ENCODE measurements at places on chromosomes 6 and 20.

GRCh38 chr6:153328194-153328593 lies 197.1 kb upstream of the RGS17 start:
- peaks cover 12% of the 10 kb centered on the region for H3K27me3 ChIP-seq
- no peaks in the 10 kb centered on the region for H3K36me3 ChIP-seq
- 0 out of 2 replicates have a peak, but pooled peaks cover 4% of the 10 kb centered on the region for H3K4me1 ChIP-seq
- H3K27ac ChIP-seq: no peak overlapping the region
- no peak for DNase-seq

DNA sequence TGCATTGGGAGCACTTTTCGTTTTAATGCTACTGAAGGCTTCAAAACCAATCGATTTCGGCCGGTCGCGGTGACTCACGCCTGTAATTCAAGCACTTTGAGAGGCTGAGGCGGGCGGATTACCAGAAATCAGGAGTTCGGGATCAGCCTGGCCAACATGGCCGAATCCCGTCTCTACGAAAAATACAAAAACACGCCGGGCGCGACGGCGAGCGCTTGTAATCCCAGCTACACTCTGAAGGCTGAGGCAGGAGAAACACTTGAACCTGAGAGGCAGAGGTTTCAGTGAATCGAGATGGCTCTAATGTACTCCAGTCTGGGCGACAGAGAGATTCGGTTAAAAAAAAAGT lies 58.4 kb downstream of the TRIM38 start:
- peak overlapping the region; percentile 93 for H3K27ac ChIP-seq
- no peaks in the 10 kb centered on the region for H3K36me3 ChIP-seq
- H3K4me3 ChIP-seq: peak overlapping the region; percentile 60
- H3K4me1 ChIP-seq: peaks cover 22% of the 10 kb centered on the region
- DNase-seq: peak; percentile 72
- H3K27me3 ChIP-seq: no peaks in the 10 kb centered on the region

DNA sequence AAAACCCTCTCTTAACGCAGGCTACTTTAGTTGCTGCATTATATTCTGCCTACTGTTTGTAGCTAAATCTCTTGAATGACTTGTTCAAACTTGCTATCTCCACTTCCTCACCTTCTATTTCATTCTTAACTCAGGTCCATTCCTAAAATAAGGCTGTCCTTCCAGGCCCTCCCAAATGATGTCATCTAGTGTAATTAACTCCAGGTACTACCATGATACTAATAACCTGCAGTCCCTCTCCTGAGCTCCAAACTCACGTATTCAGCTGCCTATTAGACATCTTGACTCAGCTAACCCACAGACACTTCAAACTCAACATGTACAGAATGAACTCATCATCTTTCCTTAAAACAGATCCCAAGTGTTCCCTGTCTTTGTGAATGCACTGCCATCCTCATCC lies 10.5 kb upstream of the TOP1 start:
- peaks cover 36% of the 10 kb centered on the region for H3K4me1 ChIP-seq
- no peaks in the 10 kb centered on the region for H3K27me3 ChIP-seq
- no peaks in the 10 kb centered on the region for H3K36me3 ChIP-seq
- H3K27ac ChIP-seq: no peak overlapping the region
- no peak overlapping the region for H3K4me3 ChIP-seq

- no peaks in the 10 kb centered on the region for H3K27me3 ChIP-seq
- 0 out of 2 replicates have a peak, but pooled peaks cover 3% of the 10 kb centered on the region for H3K36me3 ChIP-seq
- peak; percentile 64 for DNase-seq
Observed at GRCh38 chr6:28269492-28269891, 2.5 kb downstream of the ZSCAN26 start.

DNA sequence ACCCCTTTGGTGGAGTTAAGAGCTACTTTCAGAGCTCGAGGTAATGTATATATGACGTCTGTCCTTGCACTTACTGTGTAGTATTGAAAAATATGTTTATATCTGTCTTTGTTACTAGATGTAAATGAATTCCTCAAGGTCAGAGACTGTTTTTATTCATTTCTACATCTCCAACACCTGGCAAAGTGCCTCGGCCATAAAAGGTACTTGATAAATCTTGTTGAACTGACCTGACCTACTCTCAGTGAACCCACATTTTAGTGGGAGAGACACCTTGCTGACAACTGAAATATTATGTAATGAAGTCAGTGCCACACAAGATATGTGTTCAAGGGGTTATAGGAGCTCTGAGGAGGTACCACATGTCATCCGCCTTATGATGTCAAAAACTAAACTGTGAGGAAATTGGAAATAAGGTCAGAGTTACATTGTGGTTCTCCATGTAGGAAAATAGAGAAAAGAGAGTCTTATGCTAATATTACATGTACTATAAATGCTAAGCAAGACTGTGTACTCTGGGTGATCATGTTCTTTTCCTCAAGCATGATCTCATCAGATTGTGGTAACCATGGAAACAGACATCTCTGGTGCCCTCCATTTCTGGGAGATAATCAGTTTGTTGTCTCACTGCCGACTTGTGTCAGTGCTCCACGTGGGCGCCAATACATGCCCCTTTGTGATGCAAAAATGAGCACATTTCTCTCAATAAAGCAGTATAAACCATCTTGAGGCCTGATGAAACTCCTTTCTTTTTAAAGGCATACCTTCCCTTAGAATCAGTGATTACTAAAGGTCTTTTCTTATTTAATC lies 5.7 kb upstream of the TMEM30A start:
- H3K4me1 ChIP-seq: peaks cover 6% of the 10 kb centered on the region
- no peaks in the 10 kb centered on the region for H3K27me3 ChIP-seq
- no peaks in the 10 kb centered on the region for H3K36me3 ChIP-seq

DNA sequence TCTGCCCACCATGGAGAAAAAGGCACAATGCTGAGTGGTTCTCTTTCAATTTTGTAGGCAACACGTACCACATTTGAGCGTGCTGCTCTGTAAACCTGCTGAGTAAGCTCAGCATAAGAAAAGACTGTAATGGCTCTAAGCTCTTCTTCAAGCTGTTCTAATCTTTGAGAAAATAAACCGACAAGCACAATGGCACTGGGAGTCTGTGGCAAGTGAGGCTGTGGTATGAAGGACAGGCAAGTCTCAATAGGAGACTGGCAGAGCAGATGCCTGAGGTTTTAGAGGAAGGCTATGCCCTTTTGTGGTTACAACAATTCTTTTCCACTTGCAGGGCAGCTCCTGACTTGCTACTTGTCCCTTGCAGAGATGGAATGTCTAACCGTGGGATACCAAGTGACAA lies 136.7 kb upstream of the EXOC2 start:
- no peak overlapping the region for H3K27ac ChIP-seq
- H3K4me1 ChIP-seq: peaks cover 3% of the 10 kb centered on the region
- no peak for DNase-seq
- no peaks in the 10 kb centered on the region for H3K27me3 ChIP-seq
- no peak overlapping the region for H3K4me3 ChIP-seq

DNA sequence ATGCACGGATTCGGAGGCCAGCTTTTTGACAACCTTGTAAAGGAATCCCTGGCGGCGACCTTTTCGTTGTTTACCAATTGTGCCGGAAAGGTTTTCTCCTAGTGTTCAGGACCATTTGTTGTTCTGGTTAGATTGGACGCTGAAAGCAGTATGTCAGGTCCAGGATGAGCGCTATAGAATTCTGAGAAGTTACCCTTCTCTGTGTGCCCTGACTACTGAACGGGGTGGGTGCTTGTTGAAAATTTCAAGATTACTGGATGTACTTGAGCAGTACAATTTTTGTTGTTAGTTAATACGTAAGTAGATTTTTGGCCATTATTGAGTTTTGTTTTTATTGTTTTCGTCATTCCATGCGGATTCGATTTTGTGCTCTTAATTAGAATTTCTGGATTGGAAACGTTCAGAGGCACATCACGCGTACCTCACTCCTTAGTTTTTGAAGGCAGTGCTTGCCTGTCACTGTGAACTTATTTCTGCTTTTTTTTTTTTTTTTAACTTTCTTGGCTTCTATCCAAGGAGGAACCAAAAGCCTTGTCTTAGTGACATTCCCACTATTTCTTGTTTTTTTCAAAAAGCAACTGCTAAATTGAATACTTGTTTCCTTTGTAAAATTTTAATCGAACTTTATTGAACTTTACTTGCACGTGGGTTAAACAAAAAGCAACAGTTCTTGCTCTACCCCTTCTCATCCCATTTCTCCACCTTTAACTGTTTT lies 898 bp downstream of the XRN2 start:
- DNase-seq: no peak
- H3K4me1 ChIP-seq: peaks cover 22% of the 10 kb centered on the region
- no peaks in the 10 kb centered on the region for H3K27me3 ChIP-seq
- peak overlapping the region; percentile 93 for H3K27ac ChIP-seq
- H3K36me3 ChIP-seq: peaks cover 2% of the 10 kb centered on the region

GRCh38 chr6:14211562-14211942 lies 94.0 kb downstream of the CD83 start:
- H3K27ac ChIP-seq: peak overlapping the region; percentile 4
- H3K4me3 ChIP-seq: peak overlapping the region; percentile 54
- no peaks in the 10 kb centered on the region for H3K27me3 ChIP-seq
- H3K36me3 ChIP-seq: no peaks in the 10 kb centered on the region
- DNase-seq: no peak

- no peak overlapping the region for H3K27ac ChIP-seq
- H3K27me3 ChIP-seq: no peaks in the 10 kb centered on the region
- H3K4me3 ChIP-seq: peak overlapping the region; percentile 69
- no peaks in the 10 kb centered on the region for H3K36me3 ChIP-seq
- peaks cover 22% of the 10 kb centered on the region for H3K4me1 ChIP-seq
Observed at GRCh38 chr6:145733810-145734209, 1.5 kb downstream of the EPM2A start.

DNA sequence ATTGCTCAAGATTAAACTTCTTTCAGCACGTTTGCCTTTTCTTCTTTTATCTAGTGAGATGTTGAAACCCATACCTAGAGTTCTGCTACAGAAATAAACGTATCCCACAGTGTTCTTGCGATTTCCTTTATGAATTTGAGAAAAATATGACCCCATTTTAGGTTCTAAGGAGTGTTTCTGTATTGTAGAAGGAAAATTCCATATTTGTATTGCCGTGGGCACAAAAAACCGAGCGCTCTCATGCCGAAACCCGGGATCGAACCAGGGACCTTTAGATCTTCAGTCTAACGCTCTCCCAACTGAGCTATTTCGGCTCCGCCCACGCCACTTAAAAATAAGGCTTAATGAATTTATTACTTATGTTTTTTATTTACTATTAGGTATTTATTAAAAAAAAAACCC lies 23.7 kb downstream of the ZNF311 start:
- H3K4me3 ChIP-seq: peak overlapping the region; percentile 33
- H3K4me1 ChIP-seq: peaks cover 67% of the 10 kb centered on the region
- peak; percentile 48 for DNase-seq
- peak overlapping the region; percentile 57 for H3K27ac ChIP-seq
- H3K27me3 ChIP-seq: no peaks in the 10 kb centered on the region

DNA sequence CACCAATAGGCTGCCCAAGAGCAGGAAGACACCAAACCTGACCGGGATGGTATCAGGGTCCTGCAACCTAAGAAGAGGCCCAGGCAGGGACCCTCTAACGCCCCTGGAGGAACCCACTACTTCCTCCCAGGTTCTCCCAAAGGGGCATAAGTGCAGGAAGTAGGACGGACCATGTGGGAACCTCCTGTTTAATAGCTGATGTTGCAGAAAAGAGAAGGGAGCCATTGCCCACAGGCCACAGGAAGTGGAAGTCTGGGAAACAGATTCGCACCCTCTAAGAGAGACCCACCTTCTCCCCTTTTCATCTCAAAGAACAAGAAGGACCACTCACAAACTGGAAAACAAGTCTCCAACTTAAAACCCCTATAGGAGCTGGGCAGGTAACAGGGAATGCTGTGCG lies 18.1 kb downstream of the PREX1 start:
- H3K27me3 ChIP-seq: no peaks in the 10 kb centered on the region
- no peak for DNase-seq
- H3K36me3 ChIP-seq: no peaks in the 10 kb centered on the region

DNA sequence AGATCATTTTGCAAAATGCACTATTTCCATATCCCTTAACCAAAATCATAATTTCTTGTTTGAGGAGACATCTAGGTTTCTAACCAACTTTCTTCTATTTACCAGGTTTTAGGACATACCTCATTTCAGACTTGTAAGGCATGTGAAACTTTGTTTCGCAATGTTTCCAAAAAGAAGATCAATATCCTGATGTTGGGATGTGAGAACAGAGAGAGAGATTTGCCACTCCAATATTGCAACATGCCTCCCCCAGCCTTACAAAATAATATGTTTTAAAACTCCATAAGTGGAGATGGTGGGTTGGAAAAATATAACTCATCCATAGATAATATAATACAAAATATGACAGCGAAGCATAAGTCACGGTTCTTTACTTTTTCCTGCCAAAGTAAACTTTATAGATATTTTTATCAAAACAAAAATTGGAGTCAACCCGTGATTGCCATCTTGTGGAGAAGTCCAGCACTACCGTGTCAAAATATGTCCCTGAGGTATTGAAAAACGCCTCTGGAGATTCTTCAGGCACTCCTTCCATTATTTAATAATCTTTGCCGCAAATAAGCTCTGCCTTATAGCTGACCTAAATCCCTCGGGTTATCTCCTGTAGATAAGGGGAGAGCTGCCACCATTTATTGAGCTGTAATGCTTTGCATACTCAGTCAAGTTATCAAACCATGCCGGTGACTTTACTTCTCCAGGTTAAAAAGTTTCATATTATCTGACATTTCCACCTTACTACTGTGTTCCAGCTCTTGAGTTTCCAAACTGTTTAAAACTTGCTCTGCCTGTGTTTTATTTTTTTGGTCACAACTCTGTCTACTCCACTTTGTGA lies 534.2 kb downstream of the HACE1 start:
- no peak overlapping the region for H3K4me3 ChIP-seq
- no peaks in the 10 kb centered on the region for H3K36me3 ChIP-seq
- no peaks in the 10 kb centered on the region for H3K4me1 ChIP-seq
- no peaks in the 10 kb centered on the region for H3K27me3 ChIP-seq

- no peaks in the 10 kb centered on the region for H3K4me1 ChIP-seq
- no peak overlapping the region for H3K27ac ChIP-seq
Observed at GRCh38 chr6:157946865-157947532, 34.7 kb upstream of the SYNJ2 start.

- H3K4me3 ChIP-seq: no peak overlapping the region
- no peaks in the 10 kb centered on the region for H3K36me3 ChIP-seq
- peaks cover 14% of the 10 kb centered on the region for H3K4me1 ChIP-seq
- H3K27ac ChIP-seq: peak overlapping the region; percentile 44
Observed at GRCh38 chr20:5835321-5835821, 85.2 kb downstream of the SHLD1 start.

All from HCT116 (cell line).